AG09309 (cell line): ENCODE measurements at places on chromosomes 5 and 9.
A peak's percentile ranks its signal among the peaks of the same experiment; 100 is the strongest.

- peak; percentile 72 for DNase-seq
These were observed 138.5 kb upstream of the S1PR3 start for GRCh38 chr9:88852794-88853193.

- DNase-seq: no peak
These were observed 9.2 kb upstream of the ERAP1 start for GRCh38 chr5:96816991-96817390.

- DNase-seq: no peak
These were observed 42.5 kb upstream of the MYOT start for GRCh38 chr5:137825165-137825564.

- DNase-seq: no peak
These were observed 15.1 kb upstream of the LURAP1L start for GRCh38 chr9:12759761-12760160.

- no peak for DNase-seq
These were observed 121.8 kb downstream of the SEMA6A start for GRCh38 chr5:116452774-116453368.

DNA sequence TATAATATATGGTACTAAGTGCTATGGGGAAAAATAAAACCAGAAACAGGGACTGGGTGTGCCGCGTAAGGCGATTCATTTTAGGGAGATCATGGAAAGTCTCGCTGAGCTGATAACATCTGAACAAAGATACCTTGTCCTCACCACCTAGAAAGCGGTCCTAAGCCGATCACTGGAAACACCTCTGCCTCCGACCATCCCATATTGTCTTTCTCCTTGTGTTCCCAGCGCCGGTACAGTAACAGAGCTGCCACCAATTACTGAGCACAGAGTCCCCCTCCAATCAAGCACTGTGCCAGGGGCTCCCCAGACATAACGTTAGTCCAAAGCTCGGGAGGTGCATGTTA lies 704 bp downstream of the CCDC112 start:
- DNase-seq: no peak

- no peak for DNase-seq
These were observed 31.4 kb downstream of the ZCCHC7 start for GRCh38 chr9:37151812-37152211.

- peak; percentile 18 for DNase-seq
These were observed 335.4 kb downstream of the MSX2 start for GRCh38 chr5:175059687-175060211.

GRCh38 chr9:16192403-16193017 lies 639.7 kb downstream of the CCDC171 start:
- DNase-seq: no peak

DNA sequence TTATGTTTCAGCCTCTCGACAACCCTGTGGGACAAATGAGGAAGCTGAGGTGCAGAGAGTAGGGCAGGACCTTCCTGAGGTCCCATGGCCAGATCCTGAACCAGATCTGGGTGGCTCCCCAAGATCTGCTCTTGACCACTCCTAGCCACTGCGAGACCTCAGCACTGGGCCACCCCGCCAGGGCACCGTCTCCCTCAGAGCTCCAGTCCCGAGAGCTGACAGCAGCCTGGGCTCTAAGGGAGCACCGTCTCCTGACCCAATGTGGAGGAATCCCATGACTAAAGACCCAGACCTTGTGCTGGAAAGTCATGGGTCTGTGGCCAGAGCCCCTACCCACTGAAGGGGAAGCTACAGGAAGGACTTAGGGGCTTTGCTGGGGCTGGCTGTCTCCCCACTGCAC lies 4.5 kb upstream of the LMX1B start:
- DNase-seq: no peak

- DNase-seq: peak; percentile 16
These were observed 1.9 kb upstream of the IDNK start for GRCh38 chr9:83620841-83621636.

- DNase-seq: no peak
These were observed 161.2 kb downstream of the SNX18 start for GRCh38 chr5:54678737-54679136.

GRCh38 chr5:3359642-3360041 lies 236.0 kb upstream of the IRX1 start:
- DNase-seq: no peak

GRCh38 chr9:127406799-127407491 lies 10.0 kb downstream of the SLC2A8 start:
- DNase-seq: no peak

DNA sequence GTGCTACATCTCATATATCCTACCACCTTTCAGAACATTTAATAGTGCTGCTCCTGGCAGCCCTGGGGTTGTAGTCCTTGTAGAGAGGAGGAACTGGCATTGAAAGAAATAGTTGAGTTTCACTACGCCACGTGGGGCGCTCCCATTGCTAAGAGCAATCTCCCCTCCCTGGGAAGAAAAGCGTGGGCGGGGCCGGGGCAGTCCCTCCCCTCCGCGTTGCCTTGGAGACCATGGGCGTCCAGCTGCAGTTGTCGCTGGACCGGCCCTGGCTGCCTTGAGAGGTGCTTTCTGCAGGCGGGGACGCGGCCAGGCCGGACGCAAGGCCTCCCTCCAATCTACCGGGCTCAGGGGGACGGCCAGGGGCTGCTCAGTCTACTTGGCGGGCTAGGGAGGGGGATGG lies 368 bp upstream of the CCDC180 start:
- no peak for DNase-seq

GRCh38 chr5:177538876-177539275 lies 15.5 kb downstream of the FAM193B start:
- DNase-seq: no peak

DNA sequence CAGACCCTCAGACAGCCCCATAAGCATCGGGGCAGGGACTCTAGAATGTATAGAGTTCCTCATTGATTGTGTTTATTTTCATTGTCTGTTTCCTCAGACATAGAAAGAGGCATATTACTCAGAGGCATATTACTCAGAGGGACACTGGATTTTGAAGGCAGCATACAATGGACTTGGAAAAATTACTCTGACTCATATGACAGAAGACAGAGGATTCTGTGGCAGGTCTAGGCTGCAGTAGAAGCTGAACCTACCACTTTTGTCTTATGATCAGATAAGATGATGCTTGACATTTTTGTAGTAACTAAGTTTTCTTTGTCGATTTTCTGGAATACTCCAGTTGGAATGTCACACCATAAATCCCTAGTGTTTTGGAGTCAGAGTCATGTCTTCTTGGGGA lies 105.2 kb downstream of the ST8SIA4 start:
- no peak for DNase-seq

DNA sequence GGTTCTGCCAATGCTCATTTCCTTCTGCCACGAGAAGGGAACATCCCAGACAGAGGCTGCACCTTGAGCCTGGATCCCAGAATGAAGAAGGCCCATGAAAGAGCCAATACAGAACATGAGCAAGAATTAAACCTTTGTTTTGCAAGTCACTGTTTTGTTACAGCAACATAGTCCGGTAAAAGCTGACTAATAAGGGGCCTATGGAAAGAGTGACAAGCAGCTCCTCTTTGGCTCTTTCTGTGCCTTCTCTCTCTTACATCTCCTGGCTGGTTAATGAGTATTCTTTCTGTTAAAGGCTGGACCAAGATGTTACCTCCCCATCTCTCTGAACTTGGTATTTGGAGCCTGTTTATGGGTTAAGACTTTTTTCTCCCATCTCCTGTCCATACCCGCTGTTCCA lies 10.8 kb downstream of the GFRA3 start:
- no peak for DNase-seq

DNA sequence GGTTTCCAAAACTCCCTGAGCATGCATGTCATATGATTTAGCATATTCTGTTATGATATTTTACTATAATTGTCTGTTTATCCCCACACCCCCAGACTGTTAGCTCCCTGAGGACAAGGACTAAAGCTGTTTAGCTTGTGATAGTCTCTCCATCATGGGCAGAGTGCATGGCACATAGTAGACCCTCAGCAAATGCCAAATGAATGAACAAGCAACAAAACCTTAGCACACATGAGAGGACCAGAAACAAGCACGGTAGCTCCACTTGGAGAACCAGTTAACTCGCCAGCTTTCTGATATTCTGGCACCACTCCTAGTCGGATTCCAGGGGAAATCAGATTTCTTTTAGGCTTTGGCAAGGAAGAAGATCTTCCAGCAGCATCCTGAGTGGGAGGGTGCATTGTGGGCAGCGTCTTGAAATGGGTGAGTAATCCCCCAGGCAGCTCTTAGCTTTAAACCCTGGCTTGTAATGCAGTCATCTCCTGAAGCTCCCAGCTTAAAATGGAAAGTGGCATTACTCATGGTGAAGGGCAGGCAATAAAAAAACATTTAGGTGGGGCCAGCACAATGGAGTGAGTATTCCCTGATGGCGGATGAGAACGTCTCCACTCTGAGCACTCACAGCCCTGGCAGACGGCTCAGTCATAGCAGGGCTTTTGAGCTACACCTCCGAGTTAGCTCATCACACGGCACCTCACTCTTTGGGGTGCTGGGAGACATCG lies 41.1 kb downstream of the FGF1 start:
- peak; percentile 99 for DNase-seq

DNA sequence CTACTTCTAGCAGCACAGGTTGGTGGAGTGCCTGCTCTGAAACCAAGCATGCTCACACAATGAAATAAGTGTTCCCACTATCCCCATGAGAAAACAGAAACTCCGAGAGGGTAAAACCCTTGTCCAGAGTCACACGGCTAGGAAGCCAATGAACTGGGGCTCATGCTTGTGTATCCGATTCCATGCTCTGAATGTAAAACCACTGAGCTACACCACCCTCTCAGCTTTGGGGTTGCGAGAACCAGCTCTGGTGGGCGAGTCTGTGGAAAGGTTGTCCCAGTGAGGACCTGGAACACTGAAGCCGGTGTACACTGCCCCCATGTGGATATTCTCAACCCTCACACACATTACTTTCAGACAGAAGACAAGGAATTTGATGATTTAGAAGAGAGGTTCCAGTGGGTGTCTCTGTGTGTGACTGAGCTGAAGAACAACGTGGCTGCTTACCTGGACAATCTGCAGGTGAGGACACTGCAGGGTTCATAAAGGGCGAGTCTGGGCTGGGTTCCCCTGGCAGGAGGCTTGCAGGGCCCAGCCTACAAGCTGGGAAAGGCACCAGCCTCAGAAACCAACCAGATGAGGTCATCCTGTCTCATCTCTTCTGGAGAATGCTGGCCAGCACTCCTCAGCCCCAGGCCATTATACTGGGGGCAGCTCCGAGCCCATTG lies 37.4 kb downstream of the ARHGEF37 start:
- DNase-seq: no peak

DNA sequence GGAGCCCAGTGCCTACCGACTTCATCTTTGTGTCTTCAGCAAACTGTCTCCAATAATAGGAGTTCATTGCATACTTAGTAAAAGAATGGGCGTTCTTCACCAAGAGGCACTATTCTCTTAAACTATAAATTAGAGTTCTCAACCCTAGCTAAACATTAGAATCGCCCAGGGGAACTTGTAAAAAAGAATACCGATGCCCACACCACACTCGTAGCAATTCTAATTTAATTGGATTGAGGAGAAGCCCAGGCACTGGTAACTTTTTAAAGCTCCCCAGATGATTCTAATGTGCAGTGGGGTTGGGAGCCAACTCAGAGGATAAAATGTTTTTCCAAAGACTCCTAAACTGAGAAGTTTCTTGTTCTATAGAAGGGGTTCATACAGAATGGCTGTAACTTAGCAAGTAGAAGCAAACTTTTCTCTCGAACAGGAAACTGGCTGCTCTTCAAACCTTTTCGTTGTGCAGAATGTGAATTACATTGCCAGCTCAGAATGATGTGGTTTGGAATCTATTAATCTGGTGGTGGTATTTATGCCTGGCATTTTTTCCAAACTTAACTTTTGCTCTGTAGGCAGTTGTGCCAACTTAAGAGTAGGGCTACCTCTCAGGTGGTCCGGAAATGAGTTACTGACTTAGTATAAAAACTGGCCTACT lies 26.4 kb upstream of the NFIB start:
- DNase-seq: no peak

DNA sequence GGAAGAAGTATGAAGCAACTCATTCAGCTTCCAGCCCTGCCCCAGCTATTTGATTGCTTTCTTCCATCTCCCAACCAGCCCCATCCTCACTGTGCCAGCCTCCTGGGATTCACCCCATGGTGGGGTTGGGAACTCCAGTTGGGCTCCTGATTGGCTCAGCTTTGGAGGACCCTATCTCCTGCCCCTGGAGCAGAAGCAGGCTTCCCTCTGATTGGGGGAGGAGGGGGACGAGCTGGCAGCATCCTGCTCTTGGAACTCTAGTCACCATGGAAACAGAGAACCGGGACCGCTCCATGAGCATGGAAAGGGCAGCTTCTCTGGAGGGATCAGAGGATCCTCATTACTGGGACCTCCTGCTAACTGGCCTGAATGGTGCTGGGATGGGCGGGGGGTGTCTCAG lies 2.6 kb downstream of the SLC6A7 start:
- DNase-seq: no peak

DNA sequence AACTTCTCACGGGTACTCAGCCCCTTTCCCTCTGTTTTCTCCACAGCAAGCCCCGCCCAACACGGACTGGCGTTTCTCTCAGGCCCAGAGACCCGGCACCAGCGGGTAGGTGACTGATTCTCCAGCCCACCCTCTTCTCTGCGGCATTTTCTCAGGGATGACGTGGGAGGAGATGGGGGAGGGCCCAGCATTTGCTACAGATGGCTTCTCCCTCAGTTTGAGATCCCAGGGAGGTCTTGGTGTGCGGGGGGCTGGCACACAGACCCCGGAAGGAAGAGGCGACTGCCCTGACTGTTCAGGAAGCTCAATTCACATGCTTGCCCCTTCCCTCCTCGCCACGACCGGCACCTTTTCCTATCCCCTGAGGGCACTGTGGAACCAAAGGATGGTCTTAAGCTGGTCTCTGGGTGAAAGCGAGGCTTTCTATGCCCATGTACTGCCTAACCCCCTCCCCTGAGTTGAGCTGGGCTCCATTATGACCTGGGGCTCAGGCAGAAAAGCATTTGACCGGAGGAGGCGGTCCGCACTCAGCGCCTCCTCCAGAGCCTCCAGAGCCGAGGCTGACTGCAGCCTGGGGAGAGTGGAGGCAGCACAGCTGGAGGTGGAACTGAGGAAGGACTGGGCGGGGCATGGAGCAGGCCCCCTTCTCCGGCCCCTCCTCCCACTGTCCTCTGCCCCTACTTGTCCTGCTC lies 6.0 kb downstream of the PCDHGC5 start:
- DNase-seq: no peak

DNA sequence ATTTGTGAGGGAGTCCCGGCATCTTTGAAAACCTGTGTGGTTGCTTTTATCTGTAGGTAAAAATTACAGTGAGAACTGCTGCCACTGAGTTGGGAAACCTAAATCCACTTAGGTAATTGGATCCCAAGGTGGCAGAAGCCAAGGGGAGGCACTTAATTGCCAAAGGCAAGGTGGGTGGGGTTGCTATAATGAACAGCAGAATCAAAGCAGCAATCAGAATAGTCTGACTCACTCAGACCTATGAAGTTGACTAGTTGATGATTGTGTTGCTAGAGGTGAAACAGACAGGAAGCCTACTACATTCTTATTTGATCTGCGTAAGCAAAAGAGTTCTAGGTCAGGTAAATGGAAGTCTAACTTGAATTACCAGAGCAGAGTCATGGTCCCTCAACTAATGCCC lies 17.3 kb upstream of the BICD2 start:
- no peak for DNase-seq
